ENCODE measurements at places on chromosomes 7 and 10. TPM values are rescaled to one million over a fixed set of nuclear protein-coding genes. Genes with fewer than 3 reads are reported as not detected.

The CALML5 gene
- not detected for total RNA-seq

The C10orf53 gene
- not detected for total RNA-seq

The ZNF282 gene
- 13.6 TPM for total RNA-seq

GRCh38 chr7:39890411-39890810, 59.6 kb upstream of the CDK13 start:
- no peak for DNase-seq

DNA sequence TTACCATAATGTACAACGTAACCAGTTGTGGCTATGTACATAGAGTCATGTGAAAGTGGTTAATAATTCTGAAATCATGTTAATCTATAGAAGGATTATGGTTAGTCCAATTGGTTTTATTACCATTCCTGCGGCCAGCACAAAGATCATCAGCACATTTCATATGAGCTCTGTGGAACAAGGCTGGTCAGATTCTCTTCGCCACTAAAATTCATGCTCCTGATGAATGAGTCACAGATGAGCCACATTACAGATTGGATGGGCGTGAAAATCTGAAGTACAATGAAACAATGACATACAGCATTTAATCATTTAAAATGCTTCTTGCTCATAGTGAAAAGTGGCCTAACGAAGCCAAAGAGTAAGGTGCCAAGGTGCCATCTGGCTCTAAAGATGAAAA, 716.2 kb upstream of the PHF14 start:
- no peak for DNase-seq

- DNase-seq: no peak
Observed at GRCh38 chr7:30133736-30134610, 813 bp upstream of the MTURN start.

DNA sequence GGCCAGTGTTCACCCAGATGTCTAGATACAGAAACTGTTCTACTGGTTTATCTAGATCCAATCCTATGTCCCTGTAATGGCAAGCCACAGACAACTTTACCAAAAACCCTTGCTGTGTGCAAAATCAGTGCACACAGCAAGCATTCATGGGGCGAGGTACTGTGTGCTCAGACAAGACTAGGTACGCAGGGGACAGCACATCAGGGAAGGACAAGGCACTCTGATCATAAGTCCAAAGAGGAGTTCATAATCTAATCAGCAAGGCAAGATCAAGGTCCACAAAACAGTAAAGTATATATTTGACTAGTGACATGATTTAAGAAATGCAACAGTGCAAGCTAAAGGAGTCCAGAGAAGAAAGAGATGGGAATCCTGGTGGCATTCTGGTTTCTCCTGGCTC, 25.9 kb downstream of the KCNMA1 start:
- DNase-seq: no peak

GRCh38 chr10:21318540-21319167, 206.8 kb downstream of the SKIDA1 start:
- no peak for DNase-seq

DNA sequence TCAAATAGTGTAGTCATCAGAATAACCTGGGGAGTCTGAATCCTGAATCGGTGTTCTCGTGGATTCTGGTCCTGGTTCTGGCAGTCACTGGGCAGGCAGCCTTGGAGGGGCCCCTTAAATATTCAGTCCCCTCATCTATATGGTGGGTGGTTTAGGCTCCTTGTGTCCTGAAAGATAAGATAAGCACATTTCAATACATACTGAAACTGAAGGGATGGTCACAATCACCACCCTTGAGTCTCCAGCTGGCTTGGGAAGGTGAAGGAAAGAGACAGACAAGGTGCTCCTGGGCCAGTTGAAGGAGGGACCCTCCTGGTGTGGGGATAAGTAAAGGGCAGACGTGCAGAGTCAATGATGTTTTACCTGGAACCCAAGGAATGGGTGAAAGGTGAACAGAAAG, 146.7 kb downstream of the CXCL12 start:
- DNase-seq: no peak

DNA sequence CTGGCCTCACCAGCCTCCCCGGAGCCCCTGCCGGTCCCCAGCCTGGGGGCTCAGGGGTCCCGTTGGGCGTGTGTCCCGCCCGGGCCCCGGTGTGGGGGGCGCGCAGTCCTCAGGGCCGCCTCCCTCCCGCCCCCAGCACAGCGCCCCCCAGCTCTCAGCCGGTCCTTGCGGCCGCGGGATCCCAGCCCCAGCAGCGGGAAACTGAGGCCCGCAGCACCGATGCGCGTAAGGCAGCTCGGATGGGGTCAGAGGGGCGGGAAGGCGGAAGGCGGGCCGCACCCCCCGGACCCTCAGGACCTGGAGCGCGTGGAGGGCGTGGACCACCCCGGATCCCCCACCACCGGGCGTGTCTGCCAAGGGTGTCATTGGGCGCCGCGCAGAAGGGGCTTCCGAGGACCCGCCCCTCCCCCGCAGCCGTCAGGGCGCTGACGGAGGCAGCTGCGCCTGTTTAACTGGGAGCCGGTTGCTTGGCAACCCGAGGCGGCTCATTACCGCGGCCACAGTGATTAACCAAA, 14.9 kb downstream of the UNCX start:
- peak; percentile 15 for DNase-seq

DNA sequence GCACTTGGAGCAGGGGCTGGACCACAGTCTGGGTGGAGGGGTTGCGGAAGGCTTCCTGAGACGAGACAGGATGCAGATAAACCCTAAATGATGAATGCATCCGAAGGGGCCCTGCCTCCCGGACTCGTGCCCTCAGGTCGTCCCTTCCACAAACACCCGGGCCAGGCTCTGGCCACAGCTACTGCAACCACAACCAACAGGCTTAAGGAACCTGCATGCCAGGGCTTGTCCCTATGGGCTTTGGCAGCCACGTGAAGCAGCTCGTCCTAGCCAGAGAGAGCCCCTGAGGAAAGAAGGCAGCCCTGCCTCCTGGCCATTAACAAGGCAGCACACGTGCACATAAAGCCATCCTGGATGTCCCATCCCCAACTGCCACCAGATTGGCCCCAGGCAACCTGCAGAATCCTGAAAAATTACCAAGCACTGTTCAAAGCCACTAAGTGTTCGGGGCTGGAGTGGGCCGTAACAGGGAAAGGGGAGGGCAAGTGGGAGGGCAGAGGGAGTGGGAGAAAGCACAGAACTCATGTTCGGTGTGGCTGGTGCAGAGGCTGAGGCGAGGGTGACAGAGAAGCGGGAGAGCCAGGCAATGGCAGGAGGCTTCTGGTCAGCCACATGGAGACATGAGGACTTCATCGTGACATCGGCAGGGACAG, 62.7 kb downstream of the MAD1L1 start:
- DNase-seq: no peak

DNA sequence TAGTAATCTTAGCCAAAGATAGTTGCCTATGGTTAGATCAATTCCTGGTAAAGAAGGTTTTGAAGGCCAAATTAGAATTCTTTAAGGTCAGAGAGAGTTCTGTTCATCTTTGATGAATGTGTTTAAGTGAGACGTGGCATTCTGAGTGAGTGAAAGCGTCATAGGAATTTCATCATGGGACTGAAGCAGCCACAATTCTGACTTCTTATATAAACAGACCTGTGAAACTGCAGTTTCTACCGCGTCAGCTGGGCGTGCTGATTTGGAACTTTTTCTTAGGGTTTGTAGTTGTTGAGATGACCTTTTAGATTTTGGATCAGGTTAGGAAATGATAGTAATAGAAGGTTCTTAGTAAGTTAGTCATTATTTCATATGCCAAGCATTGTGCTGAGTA, 103.8 kb downstream of the CNNM2 start:
- no peak for DNase-seq

DNA sequence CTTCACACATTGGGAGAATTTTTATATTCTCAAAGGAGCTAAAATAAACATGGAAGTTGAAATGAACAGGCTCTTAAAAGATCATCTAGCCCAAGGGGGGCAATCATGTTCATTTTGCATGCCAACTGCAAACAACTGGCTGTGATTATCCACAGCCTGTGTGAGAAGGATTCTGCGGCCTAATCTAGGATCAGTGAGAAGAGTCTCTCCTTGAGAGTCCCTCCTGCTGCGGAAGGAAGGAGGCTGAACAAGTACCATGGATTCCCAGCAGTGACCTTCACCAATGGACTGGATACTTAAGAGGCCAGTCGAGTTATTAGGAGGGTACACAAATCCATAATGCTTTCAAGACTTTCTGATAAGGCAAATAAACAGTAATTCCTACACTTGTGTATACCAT, 76.7 kb downstream of the IGF2BP3 start:
- DNase-seq: no peak

DNA sequence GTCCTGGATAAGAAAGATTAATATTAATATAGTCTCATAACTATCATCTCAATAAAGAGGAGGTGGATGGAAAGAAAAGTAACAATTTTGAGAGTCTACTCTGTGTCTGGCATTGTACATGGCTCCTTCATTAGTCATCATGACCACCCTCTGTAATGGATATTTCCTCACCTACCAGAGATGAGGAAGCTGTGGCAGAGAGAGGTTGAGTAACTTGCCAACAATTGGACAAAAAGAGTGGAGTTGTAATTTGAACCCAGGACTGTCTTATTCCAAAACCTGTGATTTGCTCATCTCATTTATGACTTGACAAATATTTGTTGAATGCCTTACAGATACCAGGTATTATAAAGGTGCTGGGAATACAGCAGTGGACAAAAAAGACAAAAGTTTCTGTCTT, 2.1 kb upstream of the IDE start:
- DNase-seq: no peak

DNA sequence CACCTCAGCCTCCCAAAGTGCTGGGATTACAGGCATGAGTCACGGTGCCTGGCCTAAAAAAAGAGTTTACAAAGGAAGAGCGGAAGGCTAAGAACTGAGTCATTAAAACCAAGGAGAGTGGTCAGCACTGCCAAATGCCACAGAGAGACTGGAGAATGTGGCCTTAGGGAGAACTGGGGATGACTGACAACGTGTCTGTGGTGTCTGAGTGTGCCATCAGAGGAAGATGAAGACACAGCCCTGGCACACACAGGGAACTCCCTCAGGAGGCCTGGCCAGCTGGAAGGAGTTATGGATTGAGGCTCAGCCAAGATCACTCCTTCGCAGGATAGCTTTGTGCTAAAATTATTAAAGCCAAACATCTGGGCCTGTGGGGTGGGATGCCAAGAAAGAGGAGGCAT, 3.9 kb upstream of the INA start:
- DNase-seq: no peak

- no peak for DNase-seq
Observed at GRCh38 chr7:75723444-75723843, 15.3 kb downstream of the HIP1 start.

DNA sequence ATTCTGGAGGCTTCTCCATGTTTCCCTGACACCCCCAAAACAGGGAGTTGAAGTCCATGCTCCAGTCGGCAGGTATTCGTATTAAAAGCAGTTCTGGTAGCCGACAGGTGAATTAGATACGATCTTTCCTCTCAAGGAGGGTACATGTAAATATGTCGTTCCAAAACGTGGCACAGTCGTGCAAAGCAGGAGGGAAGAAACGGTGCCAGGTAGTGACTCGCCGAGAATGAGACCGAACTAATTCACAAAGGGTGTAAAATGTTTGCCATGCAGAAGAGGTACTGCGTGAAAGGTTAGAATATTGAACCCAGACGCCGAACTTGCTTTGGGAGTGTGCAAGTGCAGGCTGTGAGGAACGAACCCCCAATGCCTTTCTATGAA, 483 bp downstream of the EDRF1 start:
- DNase-seq: no peak

DNA sequence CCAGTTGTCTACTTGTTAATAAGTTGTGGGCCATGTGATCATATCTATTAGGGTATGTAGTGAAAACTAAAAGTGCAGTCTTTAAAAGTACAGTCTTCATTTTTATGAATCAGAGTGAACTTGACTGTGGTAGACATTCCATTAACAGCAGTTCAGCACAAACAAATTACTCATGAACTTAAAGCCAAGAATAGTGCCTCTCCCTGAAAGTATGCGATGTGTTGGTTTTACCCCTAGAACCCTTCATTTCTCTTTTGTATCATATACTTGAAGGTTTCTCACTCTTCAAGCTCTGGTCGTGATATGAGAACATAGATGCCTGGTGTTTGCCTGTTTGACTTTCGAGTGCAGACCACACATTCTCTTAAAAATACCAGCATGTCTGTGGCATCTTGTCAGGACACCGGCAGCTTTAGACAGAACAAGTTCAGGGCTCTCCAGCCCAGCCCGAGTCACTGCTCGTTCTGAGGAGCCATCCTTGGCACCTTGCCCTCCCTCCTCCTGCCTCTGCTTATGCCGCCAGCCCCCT, 159.3 kb downstream of the LCOR start:
- peak; percentile 71 for DNase-seq

DNA sequence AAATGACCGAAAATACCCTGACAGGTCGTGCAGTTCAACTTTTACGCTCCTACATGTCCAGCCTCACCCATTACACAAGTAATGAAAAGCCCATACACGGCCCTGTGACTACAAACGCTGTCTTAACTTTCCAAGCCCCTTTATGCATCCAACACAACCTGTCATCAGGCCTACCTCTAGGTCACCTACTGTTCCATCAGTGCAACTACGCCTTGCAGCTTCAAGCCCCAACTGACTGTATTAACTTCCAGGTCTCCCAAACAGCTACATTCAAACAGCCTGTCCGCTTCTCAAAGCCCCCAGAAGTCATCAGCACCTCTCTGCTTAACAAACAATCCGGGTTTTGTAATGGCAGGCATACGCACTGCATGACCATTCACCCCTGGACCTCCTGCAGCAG, 19.2 kb downstream of the ZNF107 start:
- DNase-seq: no peak

DNA sequence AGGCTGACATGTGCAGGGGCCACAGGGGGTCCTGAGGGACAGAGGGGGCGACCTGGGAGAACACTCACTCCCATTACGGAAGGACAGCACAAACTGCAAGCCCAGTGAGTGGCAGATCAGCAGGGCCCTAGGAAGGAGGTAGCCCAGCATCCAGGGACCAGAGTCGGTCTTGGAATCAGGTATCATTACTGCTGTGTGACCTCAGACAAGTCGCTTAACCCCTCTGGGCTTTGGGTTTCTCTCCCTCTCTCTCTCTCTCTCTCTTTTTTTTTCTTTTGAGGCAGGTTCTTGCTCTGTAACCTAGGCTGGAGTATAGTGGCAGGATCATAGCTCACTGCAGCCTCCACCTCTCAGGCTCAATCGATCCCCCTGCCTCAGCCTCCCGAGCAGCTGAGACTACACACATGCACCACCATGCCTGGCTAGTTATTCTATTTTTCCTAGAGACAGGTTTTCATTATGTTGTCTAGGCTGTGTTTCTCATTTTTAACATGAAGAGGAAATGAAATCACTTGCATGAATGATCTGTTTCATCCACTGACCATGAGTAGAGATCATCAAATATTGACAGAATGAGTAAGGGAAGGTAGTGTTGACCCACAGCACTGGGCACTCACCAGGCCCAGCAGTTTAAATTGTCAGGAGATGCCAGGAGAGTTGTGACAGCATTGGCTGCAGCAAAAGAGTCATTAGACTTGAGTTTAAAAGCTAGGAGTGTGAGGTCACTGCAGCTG, 49.4 kb downstream of the BUB3 start:
- DNase-seq: no peak

GRCh38 chr10:52145636-52146035, 168.4 kb upstream of the DKK1 start:
- DNase-seq: no peak
